ENCODE measurements at places on chromosomes 2 and 18. TPM values are rescaled to one million over a fixed set of nuclear protein-coding genes. Genes with fewer than 3 reads are reported as not detected.

Gene HOXD13
- total RNA-seq: not detected

Gene XDH
- total RNA-seq: 0.51 TPM

Gene CACNB4
- total RNA-seq: 0.13 TPM

Gene ZNF396
- 0.33 TPM for total RNA-seq

Gene PROKR1
- not detected for total RNA-seq

Gene TTC32
- 4.4 TPM for total RNA-seq

Gene KATNAL2
- 3.0 TPM for total RNA-seq

Gene KLHL14
- total RNA-seq: 3.3 TPM

Gene SMAD2
- total RNA-seq: 47.9 TPM

Gene NCKAP5
- total RNA-seq: 0.98 TPM

Gene CD207
- not detected for total RNA-seq

Gene KIAA2012
- total RNA-seq: not detected

Gene UPP2
- not detected for total RNA-seq

Gene CCL20
- total RNA-seq: not detected

Gene DAPL1
- total RNA-seq: 5.3 TPM

Gene UGT1A9
- total RNA-seq: 0.16 TPM

Gene PPIG
- 11.6 TPM for total RNA-seq

Gene PSD4
- 2.6 TPM for total RNA-seq

Gene GKN1
- total RNA-seq: not detected

Gene EIPR1
- 45.3 TPM for total RNA-seq

Gene MYO7B
- total RNA-seq: 0.65 TPM

Gene MPP4
- 2.3 TPM for total RNA-seq

Gene POTEC
- total RNA-seq: not detected

Gene ELMOD3
- 13.0 TPM for total RNA-seq

Gene CYS1
- total RNA-seq: 16.9 TPM

Gene CDK5R2
- not detected for total RNA-seq

Gene IKZF2
- total RNA-seq: 4.2 TPM

Gene GALNT14
- 217 TPM for total RNA-seq

Gene UGT1A5
- not detected for total RNA-seq

Gene FARSB
- total RNA-seq: 12.0 TPM

Gene ATG16L1
- total RNA-seq: 27.9 TPM

Gene C1QL2
- not detected for total RNA-seq

Gene DNAJC5G
- not detected for total RNA-seq

Gene LDLRAD4
- 2.4 TPM for total RNA-seq

Measured in mesangial cell (primary cell).